ENCODE measurements at places on chromosomes 11 and 22. TPM values are rescaled to one million over a fixed set of nuclear protein-coding genes. Genes with fewer than 3 reads are reported as not detected.

- DNase-seq, result no peak
These were observed 7.0 kb upstream of the SIDT2 start for GRCh38 chr11:117171404-117172061.

GRCh38 chr11:36212564-36213392 lies 76.4 kb downstream of the COMMD9 start:
- DNase-seq, result peak; percentile 90

The GLYATL1 gene
- total RNA-seq, result not detected

The ABCC8 gene
- 0.47 TPM for total RNA-seq

All from G401 (cell line).